ENCODE measurements at places on chromosomes 6 and 20.

GRCh38 chr6:134819236-134819635, 130.7 kb downstream of the ALDH8A1 start:
- DNase-seq: no peak

- DNase-seq: peak; percentile 96
Measured at GRCh38 chr6:3518356-3519190, 61.7 kb upstream of the SLC22A23 start.

GRCh38 chr20:40961686-40962640, 66.7 kb upstream of the TOP1 start:
- DNase-seq: no peak

DNA sequence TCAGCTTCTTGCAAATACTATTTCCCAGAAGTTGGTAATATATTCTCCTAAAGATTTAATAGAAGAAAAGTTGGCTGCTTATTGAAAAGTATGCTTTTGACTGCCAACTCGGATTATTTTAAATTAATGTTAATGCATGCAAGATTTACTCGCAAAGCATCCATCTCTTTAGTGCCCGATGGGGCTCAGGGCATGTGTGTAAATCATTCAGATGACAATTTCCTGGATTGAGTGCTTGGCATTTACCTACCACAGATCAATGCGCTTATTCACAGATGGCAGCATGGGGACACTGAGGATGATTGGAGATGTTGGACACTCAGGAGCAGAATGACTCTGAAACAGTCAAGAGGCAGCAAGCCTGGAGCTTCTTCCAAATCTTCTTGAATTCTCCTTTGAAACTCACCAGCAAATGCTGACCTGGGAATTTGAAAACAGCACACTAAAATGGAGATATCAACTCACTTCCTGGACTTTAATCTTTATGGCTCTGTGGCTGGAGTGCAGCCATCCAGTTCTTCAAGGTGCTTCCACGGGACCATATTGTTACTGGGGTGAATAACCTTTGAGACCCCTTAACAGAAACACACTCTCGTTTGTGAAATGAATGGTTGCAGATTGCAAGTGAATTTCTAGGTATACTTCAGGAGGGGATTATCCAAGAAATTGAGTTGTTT, 34.1 kb upstream of the TIAM2 start:
- no peak for DNase-seq

DNA sequence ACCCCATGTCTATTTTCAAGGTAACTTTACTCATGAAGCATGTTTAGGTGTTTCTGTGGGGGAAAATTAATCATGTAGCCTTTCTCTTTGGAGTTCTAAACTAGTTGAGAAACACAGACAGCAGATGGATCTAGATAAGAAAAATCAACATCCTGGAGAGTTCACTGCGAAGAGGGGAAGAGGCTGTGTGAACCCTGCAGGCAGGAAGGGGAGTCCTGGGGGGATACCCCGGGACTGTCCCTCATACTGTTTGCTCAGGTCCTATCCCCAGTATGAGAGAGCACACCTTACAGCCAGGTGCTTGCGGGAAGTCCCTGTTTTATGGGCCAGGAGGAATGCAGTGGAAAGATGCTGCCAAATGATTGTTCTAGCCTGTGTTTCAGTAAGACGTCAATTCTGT, 32.7 kb downstream of the CHMP4B start:
- no peak for DNase-seq

GRCh38 chr6:101294676-101295075, 98.8 kb upstream of the GRIK2 start:
- DNase-seq: peak; percentile 33

DNA sequence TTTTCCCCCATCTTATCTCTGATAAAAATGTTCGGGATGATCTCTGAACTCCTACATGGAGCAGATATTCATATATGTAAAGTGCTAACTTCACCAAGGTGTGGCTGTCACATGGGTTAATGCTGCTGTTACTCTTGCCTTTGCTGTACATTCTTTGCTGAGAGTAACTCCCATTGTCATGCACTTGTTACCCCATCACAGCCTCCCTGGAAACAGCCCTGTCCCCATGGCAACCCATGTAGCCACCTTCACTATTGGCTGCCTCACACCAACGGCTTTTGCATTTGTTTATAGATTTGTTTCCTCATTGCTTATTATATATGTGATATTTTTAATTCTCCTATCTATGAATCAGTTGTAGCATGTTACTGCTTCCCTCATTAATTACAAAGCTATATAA, 17.3 kb upstream of the IBTK start:
- no peak for DNase-seq

DNA sequence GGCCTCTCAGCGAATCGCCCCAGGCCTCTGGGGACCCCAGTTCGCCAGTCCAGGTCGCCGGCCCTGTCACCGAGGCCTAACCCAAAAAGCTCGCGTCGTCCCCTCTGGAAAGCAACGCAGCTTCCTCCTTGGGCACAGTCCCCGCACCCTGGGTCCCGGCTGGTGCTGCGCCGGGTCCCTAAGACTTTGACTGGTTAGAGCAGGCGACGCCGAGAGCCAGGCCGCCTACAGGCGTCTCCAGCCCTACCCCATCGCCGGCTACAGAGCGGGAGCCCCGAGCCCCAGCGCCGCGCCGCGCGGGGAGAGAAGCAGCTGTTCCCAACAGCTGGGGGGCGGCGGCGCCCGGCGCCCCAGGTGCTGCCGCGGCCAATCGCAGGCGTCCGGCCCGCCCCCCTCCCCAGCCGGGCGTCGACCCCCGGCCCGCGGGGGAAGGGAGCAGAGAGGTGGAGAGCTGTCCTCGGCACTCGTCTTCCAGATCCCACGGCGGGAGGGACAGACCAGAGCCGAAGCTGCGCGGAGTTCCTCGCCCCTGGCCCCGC, 540 bp upstream of the RBM24 start:
- DNase-seq: no peak

DNA sequence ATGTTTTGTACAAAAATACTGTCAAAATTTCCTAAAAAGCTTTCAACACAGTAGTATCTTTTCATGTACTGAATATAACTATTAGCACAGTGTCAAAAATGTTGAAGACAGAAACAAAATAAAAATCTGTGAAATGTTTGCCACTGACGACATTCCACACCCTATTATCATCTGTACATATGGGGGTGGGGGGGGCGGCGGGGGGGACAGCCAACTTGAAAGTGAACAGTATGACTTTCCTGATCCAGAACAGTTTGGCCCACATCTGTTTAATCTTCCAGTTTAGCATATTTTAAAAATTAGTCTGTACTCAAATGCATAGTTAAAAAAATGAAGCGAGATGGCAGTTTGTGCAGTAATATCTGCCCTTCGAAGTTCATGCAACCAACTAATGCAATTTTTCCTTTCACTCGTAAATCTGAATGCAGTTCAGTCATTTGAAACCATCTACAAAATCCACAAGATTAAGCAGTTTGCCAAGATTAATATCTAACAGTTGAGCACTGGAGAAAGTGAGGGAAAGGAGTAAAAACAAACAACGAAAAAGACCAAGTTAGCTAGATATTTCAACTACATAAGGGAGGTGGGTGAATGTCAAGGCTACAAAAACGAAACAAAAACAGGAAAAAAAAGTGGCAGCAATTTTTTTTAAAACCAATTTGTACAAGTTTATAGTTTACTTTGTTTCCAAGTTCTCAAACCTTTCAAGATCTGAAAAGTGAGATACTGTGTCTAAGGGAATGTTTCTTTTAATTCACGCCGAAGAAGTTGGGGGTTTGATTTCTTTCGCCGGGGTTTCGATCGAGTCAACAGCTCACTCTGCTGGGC, 1.9 kb downstream of the CITED2 start:
- DNase-seq: no peak

- peak; percentile 36 for DNase-seq
Measured at GRCh38 chr20:45798935-45799642, 7.3 kb downstream of the DNTTIP1 start.

GRCh38 chr20:61813791-61814190, 251.9 kb downstream of the TAF4 start:
- no peak for DNase-seq

Data from NCI-H226 (cell line).